Stimulated activated naive CD8-positive, alpha-beta T cell treated with anti-CD3 and anti-CD28 coated beads, Interleukin-15, Interleukin-2, amounts not matched to agents 100 U/mL and 50 U/mL, for 24 hours (primary cell): ENCODE measurements at places on chromosomes 4 and X.

GRCh38 chrX:20274121-20274520 lies 7.4 kb upstream of the RPS6KA3 start:
- no peak for DNase-seq

- DNase-seq = no peak
Measured at GRCh38 chr4:6367371-6367851, 97.8 kb downstream of the WFS1 start.

DNA sequence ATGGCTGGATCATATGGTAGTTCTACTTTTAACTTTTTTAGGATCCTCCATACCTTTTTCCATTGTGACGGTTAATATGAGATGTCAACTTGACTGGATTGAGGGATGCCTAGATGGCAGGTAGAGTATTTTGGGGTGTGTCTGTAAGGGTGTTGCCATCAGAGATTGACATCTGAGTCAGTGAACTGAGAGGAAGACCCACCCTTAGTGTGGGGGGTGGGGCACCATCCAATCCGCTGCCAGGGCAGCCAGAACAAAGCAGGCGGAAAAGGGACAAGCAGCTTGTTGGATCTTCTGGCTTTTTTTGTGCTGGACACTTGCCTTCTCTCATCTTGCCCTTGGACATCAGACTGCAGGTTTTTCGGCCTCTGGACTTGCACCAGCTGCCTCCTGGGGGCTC lies 168.5 kb upstream of the CXCL13 start:
- DNase-seq = no peak

GRCh38 chr4:112536123-112536522 lies 20.1 kb upstream of the NEUROG2 start:
- no peak for DNase-seq
